SK-N-MC (cell line): ENCODE measurements at places on chromosomes 4 and X.

GRCh38 chr4:5517372-5517771 is 191.0 kb downstream of the EVC2 start:
- DNase-seq = no peak

GRCh38 chr4:110625576-110626257 is 2.8 kb upstream of the PITX2 start:
- DNase-seq = no peak

DNA sequence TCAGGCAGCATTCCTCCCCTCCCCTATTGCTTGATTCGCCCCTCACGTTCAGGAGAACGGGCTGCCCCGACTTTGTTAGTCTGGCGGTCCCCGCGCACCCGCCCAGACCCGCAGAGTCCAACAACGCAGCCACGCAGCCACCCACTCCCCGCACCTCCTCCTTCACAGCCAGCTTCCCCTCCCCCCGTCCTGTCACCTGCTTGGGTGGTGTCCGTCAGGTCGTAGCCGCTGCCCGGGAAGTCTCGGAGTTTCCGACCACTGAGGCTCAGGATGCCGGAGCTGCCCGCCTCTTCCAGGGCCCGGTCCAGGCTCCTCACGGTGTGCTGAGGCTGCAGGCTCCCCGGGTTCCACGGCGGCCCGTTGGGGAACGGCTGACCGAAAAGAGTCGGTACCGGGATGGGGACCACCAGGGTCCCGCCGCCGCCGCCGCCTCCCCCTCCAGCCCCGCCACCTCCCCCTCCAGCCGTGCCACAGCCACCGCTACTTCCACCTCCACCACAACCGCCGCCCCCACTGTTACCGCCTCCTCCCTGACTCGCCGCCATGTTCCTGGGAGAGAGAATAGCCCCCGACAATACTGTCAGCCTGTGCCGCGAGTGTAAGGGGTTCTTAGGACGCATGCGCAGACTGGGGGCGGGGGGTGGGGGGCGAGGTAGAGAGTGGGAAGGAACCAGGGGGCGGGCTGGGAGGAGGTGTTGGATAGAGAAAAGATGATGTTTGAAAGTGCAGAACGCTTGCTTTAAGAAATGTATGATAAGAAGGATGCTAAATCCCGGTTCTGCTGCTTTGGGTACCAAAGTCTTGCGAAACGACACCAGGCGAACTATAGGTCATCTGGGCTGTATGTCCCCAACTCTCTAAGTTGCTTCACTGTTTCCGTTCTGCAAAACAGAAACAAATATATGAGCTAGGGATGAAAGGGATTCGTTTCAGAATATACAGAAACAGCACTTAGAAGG is at the start of gene LRCH2:
Gene LRCH2, minus strand, starts transcription at position 600 of the 959 bp plus-strand sequence. Its CDS starts 55 bp downstream, at position 545.
- no peak for DNase-seq

DNA sequence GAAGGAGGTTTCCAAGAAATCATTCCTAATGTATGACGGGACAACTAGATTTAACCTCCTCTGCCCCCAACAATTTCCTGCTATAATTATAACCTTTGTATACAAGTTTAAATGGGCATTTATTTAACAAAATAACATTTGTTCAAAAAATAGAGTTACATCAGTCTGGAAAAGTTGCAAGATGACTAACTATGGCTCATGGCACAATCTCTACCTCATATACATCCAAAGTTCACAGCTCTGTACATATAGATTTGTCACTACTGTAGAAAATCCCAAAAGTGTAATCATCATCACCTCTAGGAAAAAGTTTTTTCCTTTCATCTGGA is 3.8 kb upstream of the RPS6KA3 start:
- no peak for DNase-seq

GRCh38 chrX:69503782-69504625 is at the start of gene NALF2:
TSS of gene NALF2 (plus strand) at chrX:69504326. CDS start at chrX:69505283, 957 bp downstream.
- DNase-seq = no peak

GRCh38 chr4:22072240-22072639 is 123.7 kb upstream of the KCNIP4 start:
- no peak for DNase-seq

DNA sequence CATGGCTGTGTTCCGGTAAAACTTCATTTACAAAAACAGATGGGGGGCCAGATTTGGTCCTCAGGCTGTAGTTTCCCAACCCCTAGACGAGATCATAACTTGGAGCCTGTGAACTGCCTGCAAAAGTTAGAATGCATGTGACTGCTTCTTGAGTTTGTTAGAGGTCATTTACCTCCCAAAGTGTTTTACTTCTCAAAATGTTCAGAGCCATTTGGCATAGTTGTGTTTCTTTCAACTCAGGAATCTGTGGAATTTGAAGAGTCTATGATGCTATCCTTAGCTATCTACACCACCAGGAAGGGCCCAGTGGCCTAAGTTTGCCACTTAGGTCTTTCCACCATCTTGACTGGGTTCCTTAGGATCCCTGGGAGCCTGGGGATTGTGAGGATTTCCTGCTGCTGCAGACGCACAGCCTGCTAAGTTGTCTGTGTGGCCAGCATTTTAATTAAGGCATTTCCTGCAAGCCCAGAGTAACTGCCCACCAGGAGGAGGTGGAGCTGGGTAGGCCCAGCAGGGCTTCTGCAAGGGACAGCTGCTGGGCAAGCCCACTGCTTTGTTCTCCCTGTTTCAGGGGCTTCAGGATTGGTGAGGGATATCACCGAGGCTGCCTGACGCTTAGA is 53.1 kb downstream of the CCNI start:
- DNase-seq = no peak

DNA sequence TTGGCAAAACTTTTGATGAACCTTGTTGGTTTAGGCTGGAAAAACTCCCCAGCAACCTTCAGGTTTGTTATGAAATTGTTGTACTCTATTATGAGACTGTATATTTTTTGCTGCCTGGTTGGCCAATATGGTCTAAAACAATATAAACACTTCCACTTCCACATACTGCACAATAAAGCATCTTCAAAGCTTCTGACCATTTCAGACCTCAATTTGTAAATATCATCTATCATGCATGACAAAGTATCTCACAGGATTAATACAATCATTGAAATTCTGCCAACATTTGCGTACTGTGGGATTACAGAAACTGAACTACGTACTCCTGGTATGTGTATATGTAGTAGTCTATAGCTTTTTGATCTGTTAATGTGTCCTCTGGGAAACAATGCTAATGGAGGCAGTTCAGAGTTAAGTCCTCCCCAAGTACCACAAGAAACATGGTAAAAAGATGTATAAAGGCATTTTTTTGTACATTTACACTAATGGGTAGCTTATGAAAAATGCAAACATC is 40.4 kb downstream of the GPC4 start:
- no peak for DNase-seq

GRCh38 chr4:140408974-140409373 is 18.5 kb downstream of the CLGN start:
- DNase-seq = no peak

DNA sequence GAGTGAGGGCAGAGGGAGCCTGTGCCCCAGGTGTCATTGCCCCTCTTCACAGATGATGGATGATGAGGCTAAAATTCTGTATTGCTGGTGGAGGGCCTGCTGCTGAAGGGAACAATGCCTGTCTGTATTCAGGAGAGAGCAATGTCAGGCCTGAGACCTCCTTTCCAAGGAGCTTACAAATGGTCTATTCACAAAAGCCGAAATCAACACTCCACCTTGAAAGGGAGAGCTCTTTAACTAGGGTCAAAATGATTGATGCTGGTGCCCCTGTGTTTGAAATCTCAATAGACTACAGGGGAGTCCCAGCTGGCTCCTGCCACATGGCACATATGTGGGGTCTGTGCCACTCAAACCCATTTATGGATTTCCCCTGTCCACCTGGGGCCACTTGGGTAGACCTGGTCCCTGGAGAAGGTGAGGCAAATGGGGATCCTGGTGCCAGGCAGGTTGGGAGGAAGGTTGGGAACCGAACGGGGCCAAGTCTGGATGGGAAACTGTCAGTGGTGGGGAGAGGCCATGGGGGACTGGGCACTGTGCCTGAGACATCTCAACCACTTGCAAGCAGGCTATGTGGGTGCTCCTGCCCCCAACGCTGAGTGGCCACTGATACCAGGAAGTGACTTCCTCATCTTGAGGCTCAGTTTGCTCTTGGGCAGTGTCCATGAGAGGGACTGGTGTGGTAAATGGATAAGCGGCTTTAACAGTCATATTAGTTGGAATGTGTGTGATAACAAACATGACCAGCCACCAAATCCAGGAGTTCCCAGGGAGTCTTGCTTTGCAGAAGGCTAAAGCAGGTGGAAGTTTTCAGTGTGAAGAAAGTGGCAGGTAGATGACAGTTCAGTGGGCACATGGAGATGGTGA is 223.8 kb upstream of the PSAPL1 start:
- no peak for DNase-seq

GRCh38 chr4:188485906-188486305 is 346.7 kb downstream of the TRIML1 start:
- DNase-seq = no peak

DNA sequence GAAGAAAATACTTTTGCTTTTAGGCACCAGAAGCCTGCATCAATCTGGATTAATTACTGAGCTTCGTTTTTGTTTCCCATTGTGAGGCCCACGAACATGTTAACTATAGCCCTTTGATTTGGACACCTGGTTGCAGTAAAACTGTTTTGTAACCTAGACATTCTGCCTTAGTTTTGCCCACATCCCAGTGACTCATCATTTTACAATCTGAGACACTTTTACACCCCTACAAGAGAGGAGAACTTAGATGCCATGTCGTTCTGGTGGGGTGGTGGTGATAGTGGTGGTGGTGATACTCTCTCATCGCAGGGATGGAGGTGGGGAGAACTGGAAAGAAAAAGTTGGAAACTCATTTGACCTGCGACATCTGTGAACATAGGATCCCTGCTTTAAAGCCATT is 1257.2 kb downstream of the ADGRL3 start:
- DNase-seq = no peak
